ENCODE measurements at places on chromosomes 4 and X. TPM values are rescaled to one million over a fixed set of nuclear protein-coding genes. Genes with fewer than 3 reads are reported as not detected.

DNA sequence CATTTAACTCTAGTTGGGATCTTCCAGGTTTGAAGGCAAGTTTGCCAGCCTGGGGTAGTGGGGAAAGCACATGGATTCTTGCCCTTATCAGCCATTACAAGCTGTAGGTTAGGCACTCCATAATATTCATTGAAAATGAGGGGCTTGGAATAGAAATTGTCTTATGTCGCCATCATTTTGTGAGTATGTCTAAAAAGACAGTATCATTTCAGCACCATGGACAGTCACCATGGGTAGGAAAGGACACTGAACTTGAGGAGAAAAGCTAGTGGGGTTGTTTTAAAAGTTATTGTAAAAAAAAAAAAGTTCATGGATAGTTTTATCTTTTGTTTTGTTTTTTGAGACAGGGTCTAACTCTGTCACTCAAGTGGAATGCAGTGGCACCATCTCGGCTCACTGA lies 356.1 kb downstream of the HNRNPD start:
- DNase-seq: no peak
- no peaks in the 10 kb centered on the region for H3K27me3 ChIP-seq
- H3K27ac ChIP-seq: no peak overlapping the region
- no peaks in the 10 kb centered on the region for H3K36me3 ChIP-seq
- H3K4me1 ChIP-seq: no peaks in the 10 kb centered on the region
- no peak overlapping the region for H3K4me3 ChIP-seq

Gene NDNF
- 1.6 TPM for total RNA-seq

Gene RTL5
- total RNA-seq: 1.9 TPM

- no peaks in the 10 kb centered on the region for H3K4me1 ChIP-seq
- no peak for DNase-seq
- H3K27me3 ChIP-seq: no peaks in the 10 kb centered on the region
These were observed 66.7 kb upstream of the BOD1L1 start for GRCh38 chr4:13694256-13694655.

Gene MAGEH1
- 11.6 TPM for total RNA-seq

All from H1 (cell line).